ENCODE measurements at places on chromosomes 4 and X.

GRCh38 chrX:13397878-13398818, 78.3 kb upstream of the ATXN3L start:
- DNase-seq: peak; percentile 99

DNA sequence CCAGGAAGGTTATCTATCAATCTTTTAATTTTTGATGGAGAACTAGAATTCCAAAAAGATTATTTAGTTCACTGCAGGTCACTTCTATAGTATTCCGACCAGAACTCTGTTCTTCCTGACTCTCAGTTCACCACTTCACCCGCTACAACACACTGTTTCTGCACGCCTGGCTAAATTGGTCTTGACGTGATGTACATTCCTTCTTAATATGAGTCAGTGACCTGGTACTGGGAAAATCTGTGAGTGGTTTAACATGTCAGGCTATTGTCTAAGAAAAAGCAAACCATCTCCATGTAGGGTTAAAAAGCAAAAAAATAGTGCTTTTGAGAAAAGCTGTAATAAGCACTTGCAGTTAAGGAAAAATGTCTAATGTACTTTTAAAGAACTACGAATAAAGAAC, 120.4 kb downstream of the NDST3 start:
- DNase-seq: no peak

DNA sequence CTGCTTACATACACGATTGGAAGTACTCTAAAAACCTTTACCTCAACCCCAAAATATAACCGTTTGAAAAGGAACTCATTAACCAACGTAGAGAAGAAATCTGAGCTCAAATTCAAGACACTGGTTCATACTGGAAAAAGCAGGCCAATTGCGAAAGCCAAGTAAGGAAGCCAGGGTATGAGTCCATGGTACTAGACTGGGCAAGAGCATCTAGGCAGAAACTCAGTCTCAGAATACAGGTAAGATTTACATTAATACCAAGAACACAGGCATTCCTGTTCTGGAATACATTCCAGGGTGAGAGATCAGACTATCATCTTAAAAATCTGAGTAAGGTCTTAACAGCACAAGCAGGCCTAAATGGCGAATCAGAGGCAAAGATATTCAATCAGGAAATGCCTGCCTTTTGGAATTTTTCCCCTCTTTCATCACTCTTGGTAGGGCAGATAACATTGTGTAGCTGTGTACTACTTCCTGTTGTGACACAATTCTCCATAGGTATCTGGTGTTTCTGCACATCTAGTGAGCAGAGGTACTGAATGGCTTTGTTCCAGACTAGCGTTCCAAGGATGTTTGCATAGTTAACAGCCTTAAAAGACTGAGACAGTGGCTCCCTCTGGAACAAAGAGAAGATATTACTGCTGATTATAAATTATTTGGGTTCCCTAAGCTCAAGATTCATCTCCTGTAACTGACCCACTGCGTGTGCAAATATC, 311.3 kb downstream of the PCDH19 start:
- no peak for DNase-seq

GRCh38 chr4:36206603-36207311, 37.6 kb downstream of the ARAP2 start:
- DNase-seq: no peak

- peak; percentile 37 for DNase-seq
Measured at GRCh38 chrX:41110801-41111625, 25.8 kb downstream of the USP9X start.

GRCh38 chr4:143148521-143148920, 36.2 kb upstream of the USP38 start:
- DNase-seq: no peak

- DNase-seq: no peak
Measured at GRCh38 chr4:186813377-186814068, 89.9 kb upstream of the FAT1 start.

Data from LHCN-M2 (cell line).